CMK (cell line): ENCODE measurements at places on chromosomes 6 and 20.

GRCh38 chr6:107444277-107444676 is 15.1 kb downstream of the PDSS2 start:
- no peak for DNase-seq

DNA sequence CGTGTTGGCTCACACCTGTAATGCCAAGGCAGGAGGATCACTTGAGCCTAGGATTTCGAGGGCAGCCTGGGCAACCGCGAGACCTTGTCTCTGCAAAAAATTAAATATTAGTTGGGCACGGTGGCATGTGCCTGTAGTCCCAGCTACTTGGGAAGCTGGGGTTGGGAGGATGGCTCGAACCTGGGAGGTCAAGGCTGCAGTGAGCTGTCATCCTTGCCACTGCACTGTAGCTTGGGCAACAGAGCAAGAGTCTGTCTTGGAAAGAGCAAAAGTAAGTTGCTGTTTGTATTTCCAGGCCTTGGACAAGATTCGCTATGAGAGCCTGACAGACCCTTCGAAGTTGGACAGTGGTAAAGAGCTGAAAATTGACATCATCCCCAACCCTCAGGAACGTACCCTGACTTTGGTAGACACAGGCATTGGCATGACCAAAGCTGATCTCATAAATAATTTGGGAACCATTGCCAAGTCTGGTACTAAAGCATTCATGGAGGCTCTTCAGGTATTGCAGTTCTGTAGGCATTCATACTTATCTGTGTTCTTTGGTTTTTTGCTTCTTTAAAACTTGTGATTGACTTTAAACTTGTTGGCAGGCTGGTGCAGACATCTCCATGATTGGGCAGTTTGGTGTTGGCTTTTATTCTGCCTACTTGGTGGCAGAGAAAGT is 2.3 kb downstream of the HSP90AB1 start:
- DNase-seq = no peak

- DNase-seq = peak; percentile 36
Measured at GRCh38 chr6:18503593-18504231, 116.6 kb downstream of the RNF144B start.

- no peak for DNase-seq
Measured at GRCh38 chr6:34072727-34073126, 73.2 kb downstream of the GRM4 start.

DNA sequence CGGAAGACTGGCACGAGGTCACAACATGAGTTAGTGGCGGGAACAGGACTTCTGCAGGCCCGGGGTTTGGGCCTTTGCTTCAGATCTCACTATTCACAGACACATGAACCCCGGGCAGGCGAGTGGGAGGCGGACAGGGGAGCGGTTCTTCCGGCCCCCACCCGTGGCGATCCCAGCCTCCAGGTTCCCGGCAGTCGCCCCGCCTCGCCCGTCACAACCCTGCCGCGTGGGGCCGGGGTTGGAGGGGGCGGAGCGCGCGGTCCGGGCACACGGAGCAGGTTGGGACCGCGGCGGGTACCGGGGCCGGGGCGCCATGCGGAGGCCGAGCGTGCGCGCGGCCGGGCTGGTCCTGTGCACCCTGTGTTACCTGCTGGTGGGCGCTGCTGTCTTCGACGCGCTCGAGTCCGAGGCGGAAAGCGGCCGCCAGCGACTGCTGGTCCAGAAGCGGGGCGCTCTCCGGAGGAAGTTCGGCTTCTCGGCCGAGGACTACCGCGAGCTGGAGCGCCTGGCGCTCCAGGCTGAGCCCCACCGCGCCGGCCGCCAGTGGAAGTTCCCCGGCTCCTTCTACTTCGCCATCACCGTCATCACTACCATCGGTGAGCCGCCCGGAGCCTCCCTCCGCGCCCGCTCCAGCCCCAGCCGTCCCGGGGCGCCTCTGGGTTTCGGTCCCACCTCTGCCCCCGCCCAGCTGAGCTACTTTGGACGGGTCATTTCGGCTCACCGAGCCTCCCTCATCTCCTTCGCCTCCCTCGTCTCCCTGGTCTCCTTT is at the start of gene KCNK15:
TSS of gene KCNK15 (plus strand) at position 268 of the 769 bp plus-strand sequence. CDS start at position 314, 46 bp downstream.
- DNase-seq = no peak

- no peak for DNase-seq
Measured at GRCh38 chr6:100685747-100686146, 195.4 kb downstream of the ASCC3 start.

DNA sequence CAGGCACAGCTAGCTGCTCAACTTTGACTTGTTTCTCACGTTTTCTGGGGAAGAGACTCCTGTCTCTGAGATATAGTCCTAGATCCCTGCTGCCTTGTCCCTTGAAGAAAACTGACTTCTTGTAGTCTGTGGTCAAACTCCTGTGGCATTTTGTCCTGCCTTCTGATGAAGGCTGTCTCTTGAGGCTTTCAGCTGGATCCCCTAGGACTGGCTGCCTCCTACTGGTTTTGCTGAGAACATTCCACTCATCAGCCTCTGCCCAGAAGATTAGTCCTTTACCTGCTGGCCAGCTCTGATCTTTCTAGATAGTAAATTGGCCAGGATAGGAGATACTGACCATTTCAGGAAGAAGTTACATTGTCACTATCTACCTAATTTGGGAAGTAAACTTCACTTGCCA is 71.9 kb upstream of the CNR1 start:
- DNase-seq = no peak

DNA sequence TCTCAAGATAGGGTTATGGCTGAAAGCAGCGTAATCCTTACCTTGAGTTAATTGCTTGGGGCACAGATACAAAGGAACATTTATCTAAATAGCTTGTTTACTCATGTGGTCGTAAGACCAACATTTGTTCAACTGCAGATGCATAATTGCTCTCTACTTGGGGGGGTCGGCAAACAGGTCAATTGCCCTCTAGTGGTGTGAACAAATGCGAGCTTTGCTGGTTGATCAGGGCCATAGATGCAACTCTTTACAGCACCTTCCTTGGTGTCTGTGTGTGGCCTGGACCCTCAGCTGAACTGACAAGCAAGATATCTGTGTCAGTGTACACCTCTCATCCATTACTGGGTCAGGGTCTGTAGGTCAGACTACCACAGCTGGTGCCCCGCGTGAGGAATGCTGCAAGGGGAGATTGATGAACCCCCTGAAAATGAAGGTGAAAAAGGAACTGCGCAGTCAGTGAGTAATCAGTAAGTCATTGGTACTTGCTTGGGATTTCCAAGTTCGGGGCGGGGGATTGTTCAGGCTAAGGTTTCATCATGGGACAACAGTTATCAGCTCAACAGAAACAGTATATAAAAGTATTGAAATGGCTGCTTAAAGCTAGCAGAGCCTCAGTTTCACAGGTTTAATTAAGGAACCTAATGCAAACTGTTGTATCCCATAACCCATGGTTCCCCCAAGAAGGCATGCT is 24.0 kb downstream of the HLA-DPA1 start:
- DNase-seq = no peak

GRCh38 chr6:24233813-24234442 is 107.9 kb downstream of the NRSN1 start:
- no peak for DNase-seq

DNA sequence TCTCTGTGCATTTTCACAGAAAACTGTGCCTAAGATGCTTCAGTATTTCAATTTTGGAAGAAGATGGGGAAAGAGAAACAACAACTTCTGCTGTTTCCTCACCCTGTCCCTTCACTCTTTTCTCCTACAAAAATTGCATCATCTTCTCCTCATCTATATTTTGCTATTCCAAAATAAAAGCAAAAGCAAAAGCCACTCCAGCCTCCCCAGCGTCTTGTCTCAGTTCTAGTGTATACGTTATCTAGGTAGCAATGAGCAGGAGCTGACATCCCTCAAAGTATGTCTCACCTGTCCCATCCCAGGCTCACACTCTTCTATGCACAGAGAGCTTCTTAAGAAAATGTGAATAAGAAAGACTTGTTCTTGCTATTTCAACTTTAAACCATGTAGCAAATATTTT is 163.8 kb upstream of the TAB2 start:
- no peak for DNase-seq

GRCh38 chr20:4504814-4505213 is 216.9 kb upstream of the PRND start:
- no peak for DNase-seq
